Activated B cell treated with CpG ODN at 0.5 μM for 24 hours (primary cell): ENCODE measurements at places on chromosomes 5 and 9.

- DNase-seq, result peak; percentile 29
- peak overlapping the region; percentile 86 for H3K27ac ChIP-seq
- H3K4me3 ChIP-seq, result no peak overlapping the region
Measured at GRCh38 chr9:134475011-134475790, 148.9 kb downstream of the RXRA start.

DNA sequence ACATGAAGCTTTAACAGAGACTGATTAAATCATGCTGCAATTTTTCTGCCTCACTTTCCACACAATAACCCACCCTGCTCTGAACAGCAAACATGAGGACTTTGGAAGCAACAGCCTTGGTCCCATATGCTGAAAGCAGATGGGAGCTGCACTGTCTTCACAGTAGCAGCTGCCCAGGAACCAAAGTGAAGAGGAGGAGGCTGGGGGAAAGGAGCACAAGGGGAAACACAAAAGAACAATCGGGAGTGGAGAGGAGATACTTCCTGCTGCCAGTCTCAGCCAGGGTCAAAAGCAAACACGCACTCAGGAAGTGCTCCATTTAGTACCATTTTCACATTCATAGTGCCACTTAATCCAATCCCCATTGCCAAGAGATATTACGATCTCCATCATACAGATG is 183.3 kb upstream of the PUM3 start:
- H3K27ac ChIP-seq, result no peak overlapping the region
- H3K4me3 ChIP-seq, result no peak overlapping the region
- H3K4me1 ChIP-seq, result no peaks in the 10 kb centered on the region
- no peaks in the 10 kb centered on the region for H3K36me3 ChIP-seq
- DNase-seq, result no peak

DNA sequence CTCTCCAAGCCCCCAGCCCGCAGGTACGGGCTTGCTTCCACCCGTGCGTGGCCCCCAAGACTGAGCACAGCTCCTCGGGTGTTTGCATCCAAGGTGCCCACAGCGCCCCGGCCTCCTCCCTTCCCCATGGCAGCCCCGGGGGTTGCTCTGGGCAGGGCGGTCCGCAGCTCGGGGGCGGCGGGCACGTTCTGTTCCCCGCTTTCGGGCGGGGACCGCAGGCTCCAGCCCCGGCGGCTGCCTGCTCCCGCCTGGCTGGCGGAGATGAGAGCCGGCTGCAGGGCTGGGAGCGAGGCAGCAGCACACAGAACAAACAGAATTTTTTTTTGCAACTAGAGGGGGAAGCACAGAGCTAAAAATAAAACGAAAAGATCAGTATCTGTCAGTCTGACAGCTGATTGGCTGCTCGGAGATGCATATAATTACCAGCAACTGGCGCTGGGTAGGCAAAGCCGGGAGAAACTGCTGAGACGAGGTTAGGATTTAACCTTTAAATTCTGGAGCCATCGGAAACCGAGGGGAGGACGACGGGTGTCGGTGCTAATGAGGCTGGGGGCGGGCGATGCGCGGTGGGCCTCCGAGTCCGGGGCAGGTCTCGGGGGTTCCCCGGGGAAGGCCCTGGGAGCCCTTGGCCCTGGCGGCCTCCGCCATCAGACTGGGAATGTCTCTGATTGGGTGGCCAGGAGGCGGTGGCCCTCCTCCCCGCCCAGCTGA is 142.7 kb upstream of the IER5L start:
- peaks cover 13% of the 10 kb centered on the region for H3K4me1 ChIP-seq
- H3K27me3 ChIP-seq, result peaks cover 5% of the 10 kb centered on the region
- peak; percentile 42 for DNase-seq
- no peaks in the 10 kb centered on the region for H3K36me3 ChIP-seq

- H3K4me3 ChIP-seq, result no peak overlapping the region
- H3K27ac ChIP-seq, result no peak overlapping the region
- no peaks in the 10 kb centered on the region for H3K36me3 ChIP-seq
- H3K27me3 ChIP-seq, result peaks cover 12% of the 10 kb centered on the region
- no peak for DNase-seq
- no peaks in the 10 kb centered on the region for H3K4me1 ChIP-seq
Measured at GRCh38 chr5:79736528-79737514, 47.2 kb downstream of the CMYA5 start.

- H3K4me1 ChIP-seq, result no peaks in the 10 kb centered on the region
- H3K36me3 ChIP-seq, result no peaks in the 10 kb centered on the region
- no peaks in the 10 kb centered on the region for H3K27me3 ChIP-seq
- H3K4me3 ChIP-seq, result no peak overlapping the region
Measured at GRCh38 chr5:146647656-146648199, 131.7 kb upstream of the GPR151 start.

DNA sequence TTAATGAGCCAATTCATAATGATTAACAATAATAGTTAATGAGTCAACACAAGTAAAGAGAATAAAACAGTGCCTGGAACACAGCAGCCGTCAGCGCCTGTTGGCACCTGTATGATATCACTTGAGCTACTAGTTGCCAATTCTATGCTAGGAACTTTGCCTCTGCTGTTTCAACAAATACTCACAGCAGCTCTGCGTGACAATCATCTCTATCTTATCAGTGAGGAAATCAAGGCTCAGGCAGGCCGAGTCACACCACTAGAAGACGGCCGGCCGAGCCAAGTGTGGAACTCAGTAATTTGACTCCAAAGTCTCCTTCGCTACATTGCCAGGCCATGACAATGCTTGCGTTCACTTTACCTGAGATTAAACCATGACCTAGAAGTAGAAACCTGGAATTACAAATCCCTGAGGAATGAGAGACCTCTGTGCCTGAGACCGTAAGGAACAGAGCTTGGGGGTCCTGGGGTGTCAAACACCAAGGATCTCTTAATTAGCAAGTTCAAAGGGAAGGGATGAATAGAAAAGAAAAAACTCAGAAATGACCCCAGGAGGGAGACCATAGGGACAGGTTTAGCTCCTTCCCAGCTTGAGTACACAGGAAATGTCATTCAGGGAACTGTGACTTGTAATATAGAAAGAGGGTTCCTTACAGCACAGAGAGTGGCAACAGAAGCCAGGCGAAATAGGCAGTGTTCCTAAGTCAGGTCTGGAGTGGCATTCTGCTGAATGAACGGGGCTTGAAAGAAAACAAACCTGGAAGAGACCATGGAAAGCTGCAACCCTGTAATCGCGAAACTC is 109.1 kb downstream of the SUSD1 start:
- peaks cover 50% of the 10 kb centered on the region for H3K4me1 ChIP-seq
- H3K4me3 ChIP-seq, result no peak overlapping the region
- no peaks in the 10 kb centered on the region for H3K27me3 ChIP-seq
- H3K27ac ChIP-seq, result no peak overlapping the region

- H3K4me3 ChIP-seq, result no peak overlapping the region
- H3K27ac ChIP-seq, result no peak overlapping the region
- no peaks in the 10 kb centered on the region for H3K27me3 ChIP-seq
- H3K36me3 ChIP-seq, result no peaks in the 10 kb centered on the region
Measured at GRCh38 chr9:16516891-16517290, 353.6 kb downstream of the BNC2 start.

DNA sequence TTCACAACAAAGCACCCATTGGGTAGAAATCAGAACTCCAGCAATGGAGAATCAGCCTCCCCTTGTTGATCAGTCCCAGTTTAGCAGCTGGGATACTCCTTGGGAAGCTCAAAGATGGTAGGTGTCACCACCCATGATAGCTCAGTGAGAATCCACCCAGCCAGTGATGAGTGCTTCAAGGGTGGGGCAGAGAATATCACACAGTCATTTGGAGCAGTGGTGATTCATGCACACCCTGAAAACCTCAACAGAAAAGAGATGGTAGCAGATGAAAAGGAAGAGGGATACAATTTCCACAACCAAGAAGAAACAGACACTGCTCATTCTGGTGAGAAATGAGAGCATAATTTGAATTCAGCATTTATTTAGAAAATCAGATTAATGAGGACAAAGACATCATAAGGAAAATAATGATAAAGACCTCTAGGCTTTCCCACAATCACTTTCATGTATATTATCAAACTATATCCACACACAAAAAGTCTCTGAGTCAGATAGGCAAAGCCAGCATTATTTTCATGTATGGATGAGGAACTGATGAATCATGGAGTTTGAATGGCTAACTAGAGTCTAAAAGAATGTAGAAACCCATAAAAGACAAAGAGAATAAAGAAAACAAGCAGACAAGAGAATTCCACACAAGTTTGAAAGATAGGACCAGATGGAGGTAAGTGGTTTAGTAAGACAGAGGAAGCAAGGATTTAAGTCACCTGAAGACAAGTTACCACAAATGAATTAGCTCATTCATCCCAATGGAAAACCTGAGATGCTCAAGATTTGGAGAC is 82.9 kb downstream of the FEM1C start:
- no peak overlapping the region for H3K27ac ChIP-seq
- H3K4me1 ChIP-seq, result no peaks in the 10 kb centered on the region
- H3K27me3 ChIP-seq, result no peaks in the 10 kb centered on the region
- DNase-seq, result no peak
- no peaks in the 10 kb centered on the region for H3K36me3 ChIP-seq

DNA sequence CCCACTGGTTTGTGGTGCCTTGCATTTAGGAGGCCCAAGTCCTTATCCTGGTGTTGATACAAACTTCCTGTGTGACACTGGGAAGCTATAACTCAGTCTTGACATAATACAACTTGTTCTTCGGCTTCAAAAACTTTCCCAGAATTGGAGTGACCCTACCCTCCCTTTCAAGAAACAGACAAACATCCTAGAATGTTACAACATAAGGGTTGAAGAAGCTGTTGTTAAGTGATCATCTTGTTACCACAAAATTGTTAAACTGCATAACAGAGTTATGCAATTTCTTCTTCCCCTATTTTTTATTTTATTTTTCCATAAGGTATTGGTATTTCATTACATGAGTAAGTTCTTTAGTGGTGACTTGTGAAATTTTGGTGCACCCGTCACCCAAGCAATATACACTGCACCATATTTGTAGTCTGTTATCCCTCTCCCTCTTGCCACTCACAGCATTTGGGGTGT is 21.3 kb downstream of the TLR4 start:
- H3K4me3 ChIP-seq, result no peak overlapping the region
- DNase-seq, result no peak
- peaks cover 12% of the 10 kb centered on the region for H3K27me3 ChIP-seq
- H3K4me1 ChIP-seq, result peaks cover 9% of the 10 kb centered on the region
- no peaks in the 10 kb centered on the region for H3K36me3 ChIP-seq

DNA sequence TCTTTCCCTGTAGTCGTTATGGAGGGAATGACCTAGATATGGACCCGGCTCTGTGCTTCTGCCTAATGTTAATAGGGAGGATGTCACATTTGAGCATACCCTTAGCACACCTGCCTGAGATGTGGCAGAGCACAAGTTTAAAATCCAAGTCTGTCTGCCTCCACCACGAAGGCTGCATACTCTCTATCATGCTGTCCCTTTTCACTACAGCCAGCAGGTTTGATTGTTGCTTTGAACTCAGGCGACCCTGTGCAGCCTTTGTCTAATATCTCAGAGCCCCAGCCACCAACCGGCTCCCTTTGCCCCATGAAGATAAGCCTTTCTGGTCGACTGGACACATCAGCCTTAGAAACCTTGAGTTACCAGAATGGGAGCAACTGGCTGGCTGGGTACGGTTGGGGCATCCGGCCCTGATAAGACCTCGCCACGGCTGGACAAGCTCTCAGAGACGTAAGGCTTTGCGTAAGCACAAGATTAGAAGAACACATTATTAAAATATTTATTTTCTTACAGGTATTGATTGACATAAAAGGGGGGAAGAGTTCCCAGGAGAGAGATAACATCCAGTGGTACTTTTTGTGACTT is 222.0 kb upstream of the TRIM32 start:
- no peaks in the 10 kb centered on the region for H3K36me3 ChIP-seq
- H3K27me3 ChIP-seq, result no peaks in the 10 kb centered on the region
- H3K4me3 ChIP-seq, result no peak overlapping the region

DNA sequence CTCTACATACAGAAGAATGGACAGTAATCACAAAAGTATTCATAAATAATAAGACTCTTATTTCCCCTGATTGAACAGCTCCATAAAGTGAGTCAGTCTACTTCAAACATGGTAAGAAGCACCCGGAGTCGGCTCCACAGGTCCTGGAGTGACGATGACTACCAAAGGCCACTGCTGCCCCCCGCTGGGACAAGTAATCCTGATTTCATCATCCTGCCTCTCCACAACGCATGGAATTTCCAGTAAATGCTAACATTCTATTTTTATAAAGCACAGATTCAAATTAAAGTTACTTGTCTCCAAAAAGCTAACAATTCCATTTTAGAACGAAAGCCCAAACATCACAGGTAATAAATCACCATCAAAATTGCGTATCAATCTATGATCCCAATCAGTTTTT is 16.2 kb downstream of the ATPSCKMT start:
- no peak for DNase-seq
- peaks cover 47% of the 10 kb centered on the region for H3K36me3 ChIP-seq
- no peak overlapping the region for H3K27ac ChIP-seq
- no peak overlapping the region for H3K4me3 ChIP-seq
- no peaks in the 10 kb centered on the region for H3K4me1 ChIP-seq

DNA sequence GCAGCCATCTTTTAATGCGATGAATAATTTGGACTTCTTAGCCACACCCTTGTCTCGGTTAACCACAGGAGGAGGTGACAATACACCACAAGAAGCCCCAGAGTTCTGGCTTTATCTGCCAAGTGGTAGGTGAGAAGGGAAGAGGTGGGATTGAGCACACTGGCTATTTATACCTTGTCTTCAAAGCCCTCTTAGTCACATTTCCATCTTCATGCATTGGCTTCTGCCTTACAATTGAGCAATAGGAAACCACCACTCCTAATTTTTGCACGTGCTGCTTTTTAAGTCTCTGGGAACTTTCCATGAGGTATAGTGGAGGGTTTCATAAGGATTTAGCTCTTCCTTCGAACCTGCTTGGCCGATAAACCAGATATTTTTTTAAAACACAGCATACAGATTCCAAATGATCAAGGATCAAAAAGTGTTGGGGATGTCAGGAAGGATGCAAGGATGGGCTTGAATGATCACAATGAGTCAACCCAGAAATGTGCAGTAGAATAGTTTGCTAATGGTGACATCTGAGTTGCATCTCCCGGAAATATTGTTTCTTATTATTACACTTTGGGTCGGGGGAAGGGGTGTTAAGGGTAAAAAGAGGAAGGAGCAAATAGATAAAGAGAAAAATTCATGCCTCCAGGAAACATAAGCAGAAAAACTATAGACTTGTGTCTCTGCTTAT is 25.5 kb downstream of the PLAC8L1 start:
- H3K4me3 ChIP-seq, result no peak overlapping the region
- peaks cover 7% of the 10 kb centered on the region for H3K27me3 ChIP-seq
- H3K27ac ChIP-seq, result no peak overlapping the region
- H3K4me1 ChIP-seq, result peaks cover 10% of the 10 kb centered on the region
- H3K36me3 ChIP-seq, result no peaks in the 10 kb centered on the region

- H3K4me1 ChIP-seq, result no peaks in the 10 kb centered on the region
- DNase-seq, result no peak
- H3K4me3 ChIP-seq, result no peak overlapping the region
- H3K36me3 ChIP-seq, result no peaks in the 10 kb centered on the region
- H3K27ac ChIP-seq, result no peak overlapping the region
- no peaks in the 10 kb centered on the region for H3K27me3 ChIP-seq
Measured at GRCh38 chr5:30108051-30108450, 1085.4 kb upstream of the CDH6 start.
